ENCODE measurements at places on chromosomes 4 and X. TPM values are rescaled to one million over a fixed set of nuclear protein-coding genes. Genes with fewer than 3 reads are reported as not detected.

The PF4V1 gene
- total RNA-seq, result not detected

The TCP11X2 gene
- total RNA-seq, result 3.8 TPM

DNA sequence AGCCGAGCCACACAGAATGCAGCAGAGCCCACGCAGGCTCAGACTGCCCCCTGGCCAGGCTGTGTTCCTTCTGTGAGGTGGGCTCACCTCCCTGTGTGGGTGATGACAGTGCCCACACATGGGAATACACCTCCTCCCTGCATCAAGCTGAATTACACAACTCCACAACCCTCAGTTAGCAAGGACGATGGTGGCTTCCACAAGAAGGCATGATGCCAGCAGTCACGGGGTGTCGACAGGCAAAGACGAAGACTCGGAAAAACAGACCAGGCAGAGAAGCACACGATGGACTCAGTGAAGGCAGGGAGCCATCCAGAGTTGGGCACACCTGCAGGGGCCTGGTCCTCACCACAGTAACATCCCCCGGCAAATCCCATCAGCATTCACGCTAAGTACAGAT is 12.1 kb downstream of the LETM1 start:
- DNase-seq, result no peak

The TEX13D gene
- total RNA-seq, result not detected

All from endodermal cell (in vitro differentiated cells).